Renal cortical epithelial cell (primary cell): ENCODE measurements at places on chromosomes 6 and 20. TPM values are rescaled to one million over a fixed set of nuclear protein-coding genes. Genes with fewer than 3 reads are reported as not detected.

DNA sequence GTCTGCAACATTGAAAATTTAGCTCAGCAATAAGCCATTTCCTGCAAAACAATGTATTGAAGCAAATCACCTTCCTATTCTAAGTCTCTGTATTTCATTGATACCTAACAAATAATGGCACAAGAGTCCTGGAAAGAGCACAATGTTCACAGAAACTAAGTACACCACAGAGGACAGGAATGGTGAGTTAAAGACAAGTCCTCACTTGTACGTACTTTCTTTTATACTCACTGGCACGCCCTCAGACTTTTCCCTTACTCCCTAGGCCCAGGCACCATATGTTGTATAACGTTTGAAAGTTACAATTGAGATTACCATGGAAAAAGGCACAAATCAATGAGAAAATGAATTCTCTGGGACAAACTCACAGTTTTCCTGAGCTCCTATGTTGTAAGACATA lies 683.0 kb upstream of the MANEA start:
- no peak for DNase-seq

Gene ALDH8A1
- 2.8 and 3.6 TPM in 2 replicates for total RNA-seq

- DNase-seq = peak; percentile 43
These were observed 37.4 kb upstream of the FAM83C start for GRCh38 chr20:35329435-35330139.

DNA sequence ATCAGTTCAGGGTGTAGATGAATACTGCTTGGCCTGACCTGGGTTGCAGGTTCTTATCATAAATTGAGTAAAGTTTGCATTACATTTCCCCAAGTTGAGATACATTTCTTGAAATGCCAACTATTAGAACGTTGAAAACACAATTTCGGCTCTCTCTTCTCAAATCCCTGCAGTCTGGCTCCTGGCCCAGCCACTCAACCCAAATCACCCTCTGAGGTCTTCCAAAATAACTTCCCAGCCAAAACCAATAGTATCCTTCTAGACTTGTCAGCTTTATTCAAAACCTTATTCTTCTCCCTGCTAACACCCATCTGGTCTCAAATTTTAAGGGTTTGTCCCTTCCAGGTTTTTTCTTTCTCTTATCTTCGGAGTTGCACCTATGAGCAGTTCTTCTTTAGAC lies 263.6 kb downstream of the EYA4 start:
- DNase-seq = no peak

GRCh38 chr6:2770171-2770570 lies 5.0 kb downstream of the WRNIP1 start:
- no peak for DNase-seq

GRCh38 chr6:37283671-37284151 lies 25.8 kb upstream of the TMEM217 start:
- DNase-seq = no peak

GRCh38 chr6:38279963-38280588 lies 359.7 kb downstream of the BTBD9 start:
- no peak for DNase-seq

GRCh38 chr6:29336269-29336668 lies 32.4 kb downstream of the OR5V1 start:
- DNase-seq = no peak

DNA sequence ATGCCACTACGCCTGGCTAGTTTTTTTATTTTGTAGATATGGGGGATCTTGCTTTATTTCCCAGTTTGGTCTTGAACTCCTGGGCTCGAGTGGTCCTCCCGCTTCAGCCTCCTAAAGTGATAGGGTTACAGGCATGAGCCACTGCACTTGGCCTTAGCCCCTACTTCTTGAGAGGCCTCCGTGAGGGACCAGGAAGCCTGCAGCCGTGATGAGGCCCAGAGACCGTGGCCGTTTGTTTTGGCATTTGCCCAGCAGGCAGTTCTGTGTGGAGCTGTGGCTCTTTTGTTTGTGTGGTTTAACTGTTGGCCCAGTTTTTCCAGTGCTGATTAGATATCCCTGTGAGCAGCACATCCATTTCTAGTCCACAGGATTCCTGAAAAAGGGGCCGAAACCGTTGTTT lies 39.8 kb downstream of the SRSF3 start:
- peak; percentile 70 for DNase-seq

DNA sequence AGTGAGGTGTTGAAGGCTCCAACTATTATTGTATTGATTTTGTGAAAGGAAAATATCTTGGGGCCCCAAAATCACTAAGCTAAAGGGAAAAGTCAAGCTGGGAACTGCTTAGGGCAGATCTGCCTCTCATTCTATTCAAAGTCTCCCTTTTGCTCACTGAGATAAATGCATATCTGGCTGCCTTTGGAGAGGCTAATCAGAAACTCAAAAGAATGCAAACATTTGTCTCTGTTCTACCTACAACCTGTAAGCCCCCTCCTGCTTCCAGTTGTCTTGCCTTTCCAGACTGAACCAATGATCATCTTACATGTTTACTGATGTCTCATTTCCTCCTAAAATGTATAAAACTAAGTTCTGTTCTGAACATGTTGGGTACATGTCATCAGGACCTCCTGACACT lies 125.9 kb downstream of the HTR1B start:
- no peak for DNase-seq
